Epithelial cell of alveolus of lung (primary cell): ENCODE measurements at places on chromosomes 3 and 15. TPM values are rescaled to one million over a fixed set of nuclear protein-coding genes. Genes with fewer than 3 reads are reported as not detected.

Gene POC1A
- 4.1 and 8.7 TPM in 2 replicates for total RNA-seq

Gene CADM2
- total RNA-seq = under 0.01 and 0.16 TPM in 2 replicates

Gene ETFA
- 64.4 and 72.5 TPM in 2 replicates for total RNA-seq

Gene ROBO1
- 47.8 and 63.2 TPM in 2 replicates for total RNA-seq
